ENCODE measurements at places on chromosomes 3 and 15.

DNA sequence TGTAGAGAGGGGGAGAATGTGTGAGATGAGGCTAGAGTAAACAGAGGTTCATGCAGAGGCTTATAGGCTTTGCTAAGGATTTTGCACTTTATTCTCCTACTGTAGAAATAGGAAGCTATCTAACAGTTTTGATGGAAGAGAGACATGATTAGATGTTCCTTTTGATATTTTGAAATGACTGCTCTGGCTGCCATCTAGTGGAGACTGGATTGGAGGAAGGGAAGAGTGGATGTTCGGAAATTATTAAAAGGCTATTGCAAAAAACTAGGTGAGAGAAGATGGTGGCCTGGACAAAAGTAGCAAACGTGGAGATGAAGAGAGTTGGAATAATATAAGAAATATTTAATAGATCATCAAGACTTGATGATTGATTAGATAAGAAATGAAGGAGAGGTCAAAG lies 42.2 kb downstream of the SYN2 start:
- DNase-seq, result no peak

GRCh38 chr3:135240426-135240825 lies 445.4 kb downstream of the EPHB1 start:
- DNase-seq, result no peak

GRCh38 chr3:138919325-138919724 lies 27.6 kb downstream of the FOXL2 start:
- no peak for DNase-seq

GRCh38 chr3:59317386-59317785 lies 267.6 kb upstream of the CFAP20DC start:
- no peak for DNase-seq

DNA sequence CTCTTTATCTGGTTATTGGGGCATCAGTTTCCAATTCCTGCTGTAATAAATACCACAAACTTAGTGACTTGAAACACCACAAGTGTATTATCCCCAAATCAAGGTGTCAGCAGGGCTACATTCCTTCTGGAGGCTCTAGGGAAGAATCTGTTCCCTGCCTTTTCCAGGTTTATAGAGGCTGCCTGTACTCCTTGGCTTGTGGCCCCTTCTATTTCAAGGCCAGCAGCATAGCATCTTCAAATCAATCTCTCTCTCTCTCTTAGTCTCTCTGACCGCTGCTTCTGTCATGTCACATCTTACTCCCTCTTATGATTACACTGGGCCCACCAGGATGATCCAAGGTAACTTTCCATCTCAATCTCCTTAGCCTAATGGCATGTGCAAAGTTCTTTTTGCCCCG lies 44.9 kb upstream of the CA12 start:
- DNase-seq, result no peak

DNA sequence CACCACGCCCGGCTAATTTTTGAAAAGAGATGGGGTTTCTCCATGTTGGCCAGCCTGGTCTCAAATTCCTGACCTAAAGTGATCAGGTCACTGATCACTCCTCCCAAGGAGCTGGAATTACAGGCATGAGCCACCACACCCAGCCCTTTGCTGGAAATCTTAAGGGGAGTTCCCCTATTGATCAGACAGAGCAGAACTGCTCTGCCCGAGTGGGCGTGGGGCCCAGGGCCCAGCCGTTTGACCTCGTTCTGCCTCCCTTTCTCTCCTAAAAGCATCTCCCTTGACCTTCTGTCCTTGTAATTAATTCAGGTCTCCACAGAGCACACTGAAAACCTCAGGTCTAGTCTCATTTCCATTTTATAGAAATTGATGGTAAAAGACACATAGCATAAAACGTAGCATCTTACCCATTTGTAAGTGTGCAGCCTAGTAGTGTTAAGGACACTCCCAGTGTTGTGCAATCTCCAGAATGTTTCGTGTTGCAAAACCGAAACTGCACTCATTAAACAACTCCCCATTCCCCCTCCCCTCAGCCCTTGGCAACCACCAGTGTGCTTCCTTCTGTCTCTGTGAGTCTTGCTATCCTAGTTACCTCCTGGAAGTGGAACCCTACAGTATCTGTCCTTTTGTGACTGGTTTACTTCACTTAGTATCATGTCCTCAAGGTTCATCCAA lies 89.3 kb downstream of the SLCO3A1 start:
- DNase-seq, result no peak

DNA sequence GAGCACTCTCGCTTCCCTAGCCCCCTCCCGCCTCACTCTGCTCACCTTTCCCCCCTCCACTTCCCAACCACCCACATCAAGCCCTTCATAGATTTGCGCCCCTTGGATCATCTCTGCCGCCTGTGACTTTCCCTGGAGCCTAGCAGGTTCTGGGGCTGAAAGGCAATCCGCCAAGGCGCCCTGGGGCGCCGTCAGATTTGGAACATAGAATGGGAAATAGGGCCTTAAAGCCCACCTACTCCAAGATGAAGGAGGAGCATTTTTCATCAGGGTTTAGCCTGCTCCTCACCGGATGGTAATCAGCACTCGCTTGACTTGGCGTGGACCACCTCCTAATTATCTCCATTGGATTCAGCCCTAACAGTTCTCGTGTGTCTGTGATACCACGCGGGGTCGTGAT lies 1.3 kb downstream of the CPNE4 start:
- no peak for DNase-seq

- no peak for DNase-seq
These were observed 8.1 kb downstream of the SPATA12 start for GRCh38 chr3:57068437-57069089.

GRCh38 chr3:66518126-66518525 lies 17.3 kb upstream of the LRIG1 start:
- DNase-seq, result no peak

GRCh38 chr3:73609655-73610054 lies 15.1 kb downstream of the PDZRN3 start:
- DNase-seq, result no peak

- no peak for DNase-seq
These were observed 14.1 kb downstream of the SPSB4 start for GRCh38 chr3:141065258-141065657.

DNA sequence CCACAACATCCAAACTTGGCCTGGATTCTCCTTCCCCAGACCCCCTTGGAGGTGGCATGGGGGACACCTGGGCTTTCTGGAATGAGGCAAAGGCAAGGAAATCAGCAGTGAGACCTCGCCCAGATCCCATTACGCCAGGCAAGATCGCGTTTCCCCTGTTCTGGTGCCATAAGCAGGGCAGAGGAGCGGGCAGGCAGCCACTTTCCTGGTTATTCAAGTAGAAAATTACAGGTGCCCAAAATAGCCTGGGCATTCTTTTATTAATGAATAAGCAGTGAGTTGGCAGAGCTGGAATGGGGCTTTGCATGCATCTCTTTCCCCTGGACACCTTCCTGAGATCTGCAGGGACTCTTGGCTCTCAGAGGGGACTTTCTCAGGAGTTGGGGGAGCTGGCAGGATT lies 31.5 kb upstream of the FAM107A start:
- no peak for DNase-seq

DNA sequence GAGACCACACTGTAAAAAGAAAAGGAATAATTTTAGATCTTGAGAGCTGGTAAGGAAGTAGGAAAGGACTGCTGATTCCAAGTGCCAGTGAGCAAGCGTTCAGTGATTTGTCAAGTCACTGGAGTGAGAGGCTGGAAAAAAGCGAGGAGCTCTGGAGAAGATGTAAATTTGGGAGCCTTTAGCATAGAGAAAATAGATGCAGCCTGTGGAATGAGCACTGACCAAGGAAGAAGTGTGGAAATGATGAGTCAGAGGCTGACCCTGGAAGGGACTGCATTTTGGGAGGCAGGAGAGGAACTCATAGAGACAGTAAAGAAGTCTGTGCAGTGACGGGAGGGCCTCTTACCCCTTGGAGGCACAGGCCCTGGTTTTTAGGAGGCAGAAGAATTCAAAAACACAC lies 17.1 kb upstream of the ABTB1 start:
- no peak for DNase-seq

DNA sequence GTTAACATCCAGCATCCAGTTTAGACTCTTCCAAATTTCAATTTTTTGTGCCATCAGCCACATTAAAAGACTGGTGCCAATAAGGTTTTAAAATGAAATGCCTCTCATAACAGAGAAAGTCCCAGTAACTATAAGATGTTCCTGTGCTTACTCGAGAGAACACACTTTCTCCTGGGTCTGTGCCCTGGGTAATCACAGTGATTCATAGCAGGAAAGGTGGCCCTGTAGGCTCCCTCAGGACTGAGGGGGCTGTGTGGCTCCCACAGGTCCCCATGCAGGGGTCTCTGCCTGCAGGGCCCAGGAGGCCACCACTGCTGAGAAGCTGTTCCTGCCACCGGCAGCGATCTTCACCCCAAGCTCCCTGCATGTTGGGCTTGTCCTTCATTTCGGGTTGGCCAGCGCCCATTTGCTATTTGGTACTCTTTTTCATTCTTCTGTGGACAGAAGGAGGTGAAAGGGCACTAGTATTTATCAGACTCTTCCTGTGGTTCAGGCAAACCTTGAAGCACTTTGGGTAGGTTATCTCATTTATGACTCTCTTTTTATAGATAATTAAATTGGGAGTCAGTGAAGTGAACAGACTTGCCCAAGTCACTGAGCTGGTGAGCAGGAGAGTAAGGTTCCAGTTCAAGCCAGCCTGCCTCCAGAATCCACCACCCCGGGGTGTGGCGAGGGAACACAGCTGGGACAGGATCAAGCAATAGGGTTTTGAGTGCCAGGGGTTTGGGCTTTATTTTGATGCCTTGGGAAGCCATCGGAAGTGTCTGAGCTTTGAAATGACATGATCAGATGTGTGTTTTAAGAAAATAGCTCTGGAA lies 44.2 kb upstream of the PLXNA1 start:
- no peak for DNase-seq

DNA sequence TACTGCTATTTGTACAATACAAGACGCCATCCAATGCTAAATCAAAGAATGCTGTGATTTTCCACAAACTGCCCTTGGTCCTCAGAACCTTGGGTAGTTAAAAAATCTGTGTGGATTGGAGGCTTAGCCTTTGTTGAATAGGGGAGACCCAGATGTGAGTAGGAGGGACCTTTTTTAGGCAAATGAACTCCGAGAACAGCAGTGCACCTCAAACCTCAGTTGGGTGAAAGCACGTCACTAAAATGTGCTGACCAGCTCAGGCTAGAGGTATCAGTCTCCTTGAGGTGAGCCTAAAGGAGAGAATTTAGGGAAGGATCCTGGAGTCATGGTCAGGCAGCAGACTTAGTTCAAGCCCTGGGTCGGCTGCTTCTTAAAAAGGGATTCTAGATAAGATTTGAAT lies 200.7 kb downstream of the SOX2 start:
- DNase-seq, result no peak

- DNase-seq, result no peak
These were observed 261.3 kb upstream of the MEIS2 start for GRCh38 chr15:37361621-37362020.

DNA sequence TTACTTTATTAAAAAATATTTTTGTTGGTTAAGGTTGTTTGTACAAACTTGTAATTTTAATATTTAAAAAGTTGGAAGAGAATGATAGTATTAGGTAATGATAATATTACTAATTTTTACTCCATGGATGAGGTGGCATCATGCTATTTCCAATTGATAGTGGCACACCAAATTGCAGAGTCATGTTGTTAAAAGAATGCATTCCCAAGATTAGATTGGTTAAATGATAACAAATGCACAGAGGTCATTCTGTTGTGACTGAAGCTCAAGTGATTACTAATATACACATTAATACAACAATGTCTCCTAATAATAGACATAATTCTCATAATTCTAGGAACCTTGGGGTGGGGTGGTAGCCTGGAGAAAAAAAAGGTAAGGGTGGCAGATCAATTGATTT lies 73.2 kb upstream of the ZBED2 start:
- DNase-seq, result no peak

- DNase-seq, result no peak
These were observed 370.6 kb upstream of the TBL1XR1 start for GRCh38 chr3:177567833-177568232.

GRCh38 chr3:131009698-131010097 lies 16.9 kb downstream of the ASTE1 start:
- DNase-seq, result no peak

- DNase-seq, result peak; percentile 91
These were observed 103.5 kb downstream of the CD47 start for GRCh38 chr3:107987036-107987939.

DNA sequence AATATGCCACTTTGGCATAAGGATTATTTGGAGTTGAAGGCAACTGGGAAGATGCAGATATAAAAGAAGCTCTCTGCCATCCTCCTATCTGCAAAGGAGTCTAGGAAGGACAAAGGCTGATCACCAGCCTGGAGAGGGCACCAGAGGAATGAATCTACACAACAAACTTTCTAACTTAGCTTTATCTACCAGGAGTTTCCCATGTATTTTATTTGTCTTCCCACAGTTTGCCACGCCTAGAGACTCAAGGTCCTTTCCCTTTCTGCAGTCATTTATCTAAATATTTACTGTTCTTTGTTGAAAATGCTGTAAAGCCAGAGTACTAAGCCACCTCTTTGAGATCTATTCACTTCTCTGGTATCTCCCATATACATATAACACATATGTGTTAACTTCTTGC lies 32.2 kb downstream of the GPR176 start:
- DNase-seq, result peak; percentile 30

DNA sequence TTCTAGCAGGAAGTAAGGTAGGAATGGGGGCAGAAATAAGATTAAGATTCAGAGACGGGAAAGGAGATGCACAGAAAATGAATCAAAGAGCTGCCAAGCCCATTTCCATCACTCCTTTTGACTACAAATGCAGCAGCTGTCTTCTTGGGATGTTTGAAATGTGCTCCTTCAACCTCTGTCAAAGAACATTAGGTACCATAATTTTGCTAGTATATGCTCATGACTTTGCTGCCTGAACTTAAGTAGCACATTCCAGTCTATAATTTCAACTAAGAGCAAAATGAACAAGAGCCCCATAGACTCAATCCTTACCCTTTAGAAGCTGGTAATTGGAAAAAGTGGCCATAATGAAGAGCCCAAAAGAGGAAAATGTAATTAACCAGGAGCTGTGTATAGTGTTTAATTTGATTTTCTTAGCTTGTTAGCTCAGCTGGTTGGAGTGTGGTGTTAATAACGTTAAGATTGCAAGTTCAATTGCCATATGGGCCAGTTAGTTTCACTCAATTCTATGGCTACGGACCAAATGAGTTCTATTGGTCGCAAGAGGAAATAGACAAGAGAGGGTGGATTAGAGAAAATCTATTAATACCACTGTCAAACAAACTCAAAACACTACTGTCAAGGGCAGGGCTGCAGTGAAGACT lies 349.9 kb downstream of the ZBBX start:
- DNase-seq, result no peak

DNA sequence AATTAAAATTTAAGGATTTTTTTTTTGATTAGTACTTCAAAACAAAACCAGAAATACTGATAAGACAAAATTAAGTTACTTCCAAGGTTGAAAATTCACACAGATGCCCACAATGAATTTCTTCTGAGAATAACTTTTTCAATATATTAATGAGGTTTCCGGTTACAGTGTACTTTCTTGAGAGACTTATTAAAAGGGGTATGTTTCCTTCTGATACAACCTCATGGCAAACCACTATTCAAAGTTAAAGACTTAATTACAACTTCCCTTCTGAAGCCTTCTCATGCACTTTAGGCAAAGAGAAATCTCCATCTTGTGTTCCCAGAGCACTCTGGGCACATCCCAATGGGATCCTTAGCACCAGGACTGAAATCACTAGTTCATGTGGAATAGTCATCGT lies 36.2 kb downstream of the MTHFS start:
- DNase-seq, result no peak

GRCh38 chr3:150605998-150606641 lies 3.0 kb downstream of the SELENOT start:
- DNase-seq, result no peak

Data from pulmonary artery endothelial cell (primary cell).